ENCODE measurements at places on chromosomes 2 and 18. TPM values are rescaled to one million over a fixed set of nuclear protein-coding genes. Genes with fewer than 3 reads are reported as not detected.
A peak's percentile ranks its signal among the peaks of the same experiment; 100 is the strongest.

- DNase-seq, result no peak
Measured at GRCh38 chr18:6557770-6558248, 143.1 kb upstream of the L3MBTL4 start.

The KIAA2012 gene
- total RNA-seq, result not detected

The IL36RN gene
- not detected for total RNA-seq

DNA sequence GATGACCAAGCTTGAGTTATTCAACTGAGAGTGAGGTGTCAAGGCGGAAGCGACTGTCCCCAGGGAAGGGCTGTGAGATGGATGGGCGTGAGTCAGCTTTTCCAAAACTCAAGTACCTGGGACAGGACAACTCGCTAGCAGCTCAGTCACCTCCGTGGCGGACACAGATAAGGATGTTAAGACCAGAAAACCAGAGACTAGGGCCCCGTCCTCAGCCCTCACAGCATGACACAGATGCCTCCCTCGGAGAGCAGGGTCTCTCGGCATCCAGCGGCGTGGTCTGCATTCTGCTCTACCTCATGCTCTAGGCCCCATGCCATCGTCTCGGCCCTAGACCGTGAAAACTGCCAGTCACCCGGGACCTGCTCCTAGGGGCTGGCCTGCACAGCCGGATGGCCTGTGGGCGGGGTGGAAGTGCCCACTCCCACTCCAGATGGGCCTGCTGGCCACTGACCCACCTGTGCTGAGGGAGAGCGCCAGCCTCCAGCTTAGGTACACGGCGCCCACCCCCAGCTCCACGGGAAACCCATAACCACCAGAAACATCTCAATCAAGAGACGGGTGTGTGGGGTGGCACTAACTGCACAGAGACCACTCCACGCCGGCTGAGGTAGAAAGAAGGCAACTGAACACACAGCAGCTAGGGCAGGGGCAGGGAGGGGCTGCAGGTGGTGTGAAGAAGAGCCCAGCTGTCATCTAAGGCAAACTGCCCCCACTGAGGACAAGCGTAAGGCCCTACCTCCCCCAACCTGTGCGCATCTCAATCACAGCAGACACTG lies 39.8 kb downstream of the ANO7 start:
- no peak for DNase-seq

- DNase-seq, result no peak
Measured at GRCh38 chr2:37733251-37733650, 61.8 kb upstream of the CDC42EP3 start.

- DNase-seq, result no peak
Measured at GRCh38 chr2:236271851-236272250, 7.6 kb upstream of the ASB18 start.

GRCh38 chr2:70002241-70002899 lies 40.9 kb upstream of the ASPRV1 start:
- no peak for DNase-seq

DNA sequence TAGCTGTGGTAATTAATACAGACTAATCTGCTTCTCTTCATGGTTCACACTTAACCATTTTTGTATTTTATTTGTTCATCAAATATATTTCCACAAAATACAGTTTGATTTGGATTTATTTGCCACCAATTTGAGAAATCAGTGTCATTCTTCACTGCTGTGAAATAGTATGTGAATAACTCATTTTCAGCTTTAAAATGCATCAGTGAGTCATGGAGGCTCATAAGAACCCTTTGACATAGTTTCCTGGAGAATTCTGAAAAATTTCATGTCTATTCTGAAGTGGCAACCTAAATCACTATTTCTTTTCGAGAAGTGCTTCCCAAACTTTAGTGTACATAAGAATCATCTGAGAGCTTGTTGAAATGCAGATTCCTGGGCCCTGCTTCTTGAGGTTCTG lies 1026.7 kb upstream of the ACVR2A start:
- no peak for DNase-seq

DNA sequence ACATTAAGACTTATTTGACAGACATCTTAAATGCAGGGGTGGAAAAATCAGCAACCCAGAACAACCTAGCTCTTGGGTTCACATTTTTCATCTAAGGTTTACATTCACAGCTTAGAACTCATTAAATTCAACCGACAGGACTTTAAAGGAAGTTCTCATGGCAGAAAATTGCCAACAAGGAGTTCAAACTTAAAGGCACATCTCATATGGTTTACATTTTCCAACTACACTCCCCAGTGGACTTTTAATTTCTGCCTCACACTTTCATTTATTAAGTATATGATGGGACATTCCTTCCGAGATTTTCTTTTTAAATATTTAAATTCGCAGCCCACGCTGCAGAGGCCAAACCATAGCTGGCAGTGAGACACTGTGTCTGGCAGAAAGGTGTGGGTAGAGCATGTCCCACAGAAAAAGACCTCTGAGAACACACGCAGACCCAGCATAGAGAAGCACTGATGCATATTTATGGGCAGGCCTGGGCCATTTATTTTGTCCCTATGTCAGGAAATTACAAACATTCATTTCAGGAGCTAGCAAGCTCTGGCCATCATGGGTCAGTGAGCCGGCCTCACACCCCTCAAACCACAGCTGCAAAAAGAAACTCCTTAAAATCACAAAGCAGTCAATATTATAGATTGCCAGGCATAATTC lies 46.3 kb downstream of the STK39 start:
- DNase-seq, result no peak

- no peak for DNase-seq
Measured at GRCh38 chr2:1147873-1148612, 197.4 kb downstream of the SNTG2 start.

The RBKS gene
- 0.76 TPM for total RNA-seq

DNA sequence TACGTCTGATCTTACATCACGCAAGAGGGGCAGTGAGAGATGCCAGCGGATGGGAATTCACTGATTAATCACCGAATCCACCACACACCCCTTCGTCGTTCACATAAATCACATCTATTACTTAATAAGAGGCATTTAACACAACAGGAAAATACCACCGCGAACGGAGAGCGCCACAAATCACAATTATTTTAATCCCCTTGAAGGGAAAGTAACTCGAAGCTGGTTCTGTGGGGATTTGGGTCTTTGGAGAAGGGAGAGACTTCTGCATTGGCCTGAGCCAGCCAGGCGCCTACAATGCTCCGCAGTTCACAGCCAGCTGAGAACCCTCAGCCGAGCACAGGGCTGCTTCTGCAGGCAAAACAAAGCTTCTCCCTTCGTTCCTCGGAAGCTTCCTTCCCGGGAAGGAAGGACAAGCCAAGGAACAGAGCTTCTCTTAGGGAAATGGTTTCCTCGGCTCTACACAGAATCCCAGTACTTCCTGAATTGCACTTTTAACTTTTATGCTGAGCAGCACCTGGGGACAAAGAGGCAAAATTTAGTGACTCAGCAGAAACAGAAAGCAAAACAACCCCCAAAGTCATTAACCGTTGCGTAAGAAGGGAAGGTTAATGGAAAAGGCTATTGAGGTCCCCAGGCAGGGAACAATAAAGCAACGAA lies at the start of gene LRP1B:
Gene LRP1B, minus strand, starts transcription at position 7 of the 660 bp plus-strand sequence. CDS start 287 bp downstream, outside the sequence.
- no peak for DNase-seq

GRCh38 chr2:112096098-112096497 lies 41.0 kb downstream of the TMEM87B start:
- no peak for DNase-seq

The POLE4 gene
- 48.4 TPM for total RNA-seq

- no peak for DNase-seq
Measured at GRCh38 chr18:57275111-57275510, 77.2 kb upstream of the ST8SIA3 start.

The GCKR gene
- not detected for total RNA-seq

DNA sequence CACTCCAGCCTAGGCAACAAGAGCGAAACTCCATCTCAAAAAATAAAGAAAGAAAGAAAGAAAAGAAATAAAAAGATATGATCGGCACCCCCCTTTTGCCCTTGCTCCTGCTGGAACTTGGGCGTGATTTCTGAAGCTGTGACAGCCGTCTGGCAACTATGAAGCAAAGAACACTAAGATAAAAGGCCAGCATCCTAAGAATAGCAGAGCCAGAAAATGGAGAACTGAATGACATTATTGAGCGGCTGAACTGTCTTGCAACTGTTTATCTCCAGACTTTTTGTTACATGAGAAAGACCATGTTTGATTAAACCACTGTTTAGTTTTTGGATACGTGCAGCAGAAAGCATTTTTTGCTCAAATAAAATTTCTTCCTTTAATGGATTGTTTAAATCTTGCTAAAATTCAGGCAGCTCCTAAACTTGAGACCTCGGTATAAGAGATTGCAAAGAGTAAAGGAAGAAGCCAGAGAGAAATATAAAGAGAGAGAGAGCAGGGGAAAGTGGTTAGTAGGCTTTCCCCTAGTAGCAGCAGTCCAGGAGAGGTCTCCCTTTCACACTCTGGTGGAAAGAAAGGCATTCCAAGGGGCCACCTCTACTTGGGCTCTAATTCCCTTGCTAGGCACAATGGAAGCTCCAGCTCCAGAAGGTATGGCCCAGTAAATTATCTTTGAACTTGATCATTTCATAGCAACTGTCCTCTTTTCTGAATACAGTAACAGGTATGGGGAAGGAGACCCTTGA lies 8.2 kb upstream of the MBD2 start:
- DNase-seq, result no peak

The EPB41L3 gene
- total RNA-seq, result 1.7 TPM

GRCh38 chr2:11753886-11754699 lies 7.7 kb downstream of the LPIN1 start:
- peak; percentile 57 for DNase-seq

DNA sequence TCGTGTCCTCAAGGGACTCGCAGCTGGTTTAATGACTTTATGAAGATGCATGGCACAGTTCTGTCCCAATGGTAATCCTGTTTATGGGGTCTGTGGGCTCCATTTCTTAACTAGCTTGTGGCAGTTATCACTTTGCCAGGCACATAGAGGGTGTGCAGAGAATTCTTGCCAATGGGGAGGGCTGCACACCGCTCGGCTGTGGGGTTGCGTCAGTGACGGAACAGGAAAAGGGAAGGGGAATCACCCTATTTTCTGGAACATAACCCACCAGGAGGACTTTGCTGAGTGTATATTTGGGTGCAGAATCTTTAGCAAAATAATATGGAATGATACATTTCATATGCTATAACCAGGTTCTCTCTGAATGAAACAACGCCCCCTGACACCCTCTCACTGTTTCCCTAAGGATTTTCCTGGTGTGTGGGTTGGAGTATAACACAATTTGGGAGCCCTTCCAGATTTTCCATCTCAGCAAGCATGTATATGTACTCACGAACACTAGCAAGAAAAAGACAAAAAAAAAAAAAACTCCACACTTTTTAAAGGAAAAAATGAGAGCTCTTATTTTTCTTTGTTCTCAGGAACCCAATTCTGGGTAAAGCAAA lies 43.9 kb upstream of the TRIB2 start:
- DNase-seq, result no peak
